Activated T-helper 17 cell treated with anti-CD3 and anti-CD28 coated beads, Interleukin-2, amount 50 U/mL, for 72 hours (primary cell): ENCODE measurements at places on chromosomes 4 and X. TPM values are rescaled to one million over a fixed set of nuclear protein-coding genes. Genes with fewer than 3 reads are reported as not detected.

DNA sequence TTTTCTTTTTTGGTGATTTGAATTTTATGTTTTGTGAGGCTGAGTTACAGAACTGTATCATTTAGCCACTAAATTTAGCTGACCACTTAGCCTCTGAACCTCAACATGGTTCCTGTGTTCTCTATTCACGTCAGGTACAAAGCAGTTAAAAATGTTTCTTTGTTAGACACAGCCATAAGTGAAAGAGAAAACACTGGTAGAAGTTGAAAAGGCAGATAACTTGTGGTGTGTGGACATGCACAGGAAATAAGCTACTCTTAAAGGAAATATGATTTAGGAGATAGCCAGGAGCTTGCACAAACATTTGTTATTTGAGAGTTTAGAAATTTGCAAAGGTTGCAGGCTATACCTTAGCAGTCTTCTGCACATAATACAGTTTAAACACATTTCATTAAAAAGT, 171.0 kb upstream of the RPS6KA3 start:
- ATAC-seq, result peak; percentile 38

DNA sequence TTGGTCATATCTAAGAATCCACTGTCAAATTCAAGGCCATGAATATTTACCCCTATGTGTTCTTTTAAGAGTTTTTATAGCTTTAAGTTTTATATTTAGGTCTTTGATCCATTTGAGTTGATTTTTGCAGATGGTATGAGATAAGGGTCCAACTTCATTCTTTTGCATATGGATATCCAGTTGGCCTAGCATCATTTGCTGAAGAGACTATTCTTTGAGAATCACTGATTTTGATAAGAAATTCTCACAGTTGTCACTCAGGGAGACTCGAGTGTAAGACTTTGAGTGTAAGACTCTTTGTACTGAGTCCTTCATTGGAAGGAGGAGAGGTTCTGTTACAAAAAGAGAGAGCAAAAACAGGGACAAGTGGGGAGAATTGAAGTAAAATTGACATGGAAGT, 74.8 kb downstream of the CBLL2 start:
- ATAC-seq, result no peak

GRCh38 chr4:158080354-158080753, 92.5 kb downstream of the GASK1B start:
- no peak for ATAC-seq

DNA sequence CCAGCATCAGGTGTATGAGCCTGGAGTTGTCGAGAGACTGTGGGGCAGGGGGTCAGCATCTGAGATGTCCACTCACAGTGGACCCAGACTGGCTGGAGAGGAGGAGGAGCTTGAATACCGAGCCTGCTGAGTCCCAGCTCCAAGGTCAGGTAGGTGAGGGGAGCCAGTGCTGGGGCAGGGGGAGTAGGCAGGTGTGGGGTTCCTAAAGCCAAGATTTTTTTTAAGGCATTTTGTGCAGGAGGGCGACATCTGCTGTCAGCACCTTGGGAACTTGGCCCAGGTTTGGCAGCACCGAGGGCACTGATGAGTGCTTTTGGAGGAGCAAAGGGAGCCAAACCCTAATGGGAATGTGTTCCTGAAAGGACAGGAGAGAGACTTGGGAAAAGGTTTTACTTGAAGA, 64.2 kb upstream of the MSANTD1 start:
- ATAC-seq, result no peak

The CTAG2 gene
- not detected for total RNA-seq

DNA sequence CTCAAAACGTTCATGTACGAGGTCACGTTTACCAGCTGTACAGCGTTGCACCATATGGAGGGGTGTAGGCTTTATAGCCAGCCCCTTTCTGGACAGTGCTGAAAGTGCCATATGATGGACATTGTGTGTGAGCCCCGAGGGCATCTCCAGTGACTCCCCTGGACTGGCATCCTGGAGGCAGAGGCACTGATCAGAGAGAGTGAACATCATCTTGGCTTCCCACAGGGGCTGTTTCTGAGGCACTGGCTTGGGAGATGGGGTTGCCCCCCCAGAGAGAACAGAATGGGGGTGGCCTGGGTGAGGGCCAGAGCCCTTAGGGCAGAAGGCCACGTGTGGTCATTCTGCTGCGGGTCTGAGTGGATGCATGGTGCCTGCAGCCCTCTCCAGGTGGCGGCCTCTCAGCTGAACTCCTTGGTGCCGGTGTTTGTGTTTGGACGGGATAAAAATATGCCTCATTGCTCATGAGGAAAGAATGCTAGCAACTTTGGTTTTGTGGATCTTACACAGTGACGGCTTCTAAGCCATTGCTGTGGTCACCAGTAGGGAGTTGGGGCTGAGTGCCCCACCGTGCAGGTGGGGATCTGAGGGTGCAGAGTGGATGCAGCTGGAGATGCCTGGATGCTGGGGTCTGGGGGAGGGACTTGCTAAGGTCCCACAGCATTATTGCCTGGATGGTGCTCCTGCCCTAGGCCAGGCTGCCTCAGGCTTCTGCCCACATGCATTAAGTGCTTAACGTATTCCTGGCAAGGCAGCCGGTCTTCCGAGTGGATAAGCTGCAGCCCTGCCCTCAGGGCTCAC, 3.4 kb downstream of the WFS1 start:
- ATAC-seq, result no peak

The SLAIN2 gene
- total RNA-seq, result 52.0 TPM

GRCh38 chrX:53223955-53224859, 800 bp downstream of the KDM5C start:
- ATAC-seq, result peak; percentile 86

The TRAPPC11 gene
- total RNA-seq, result 22.0 TPM

The TMPRSS11B gene
- total RNA-seq, result not detected
